ENCODE measurements at places on chromosomes 3 and 15. TPM values are rescaled to one million over a fixed set of nuclear protein-coding genes. Genes with fewer than 3 reads are reported as not detected.

The IP6K1 gene
- 51.2 TPM for total RNA-seq

The NLGN1 gene
- 1.4 TPM for total RNA-seq

The MAGEL2 gene
- total RNA-seq: 0.52 TPM

The ARGFX gene
- not detected for total RNA-seq

The RSRC1 gene
- 25.8 TPM for total RNA-seq

The LRRC34 gene
- total RNA-seq: 1.9 TPM

The FSIP1 gene
- 0.16 TPM for total RNA-seq

The LIPH gene
- under 0.01 TPM for total RNA-seq

The KAT2B gene
- 7.2 TPM for total RNA-seq

The GOLGA8O gene
- total RNA-seq: 0.24 TPM

The TRPM1 gene
- not detected for total RNA-seq

The ARNT2 gene
- 4.8 TPM for total RNA-seq

The ANKRD63 gene
- not detected for total RNA-seq

The GHSR gene
- not detected for total RNA-seq

The NRROS gene
- total RNA-seq: 0.52 TPM

The WDR93 gene
- under 0.01 TPM for total RNA-seq

The FAM240A gene
- not detected for total RNA-seq

The SLC24A5 gene
- total RNA-seq: not detected

The BTLA gene
- 0.26 TPM for total RNA-seq

The IL16 gene
- 2.7 TPM for total RNA-seq

The SERPINI2 gene
- not detected for total RNA-seq

The NDUFB5 gene
- 107 TPM for total RNA-seq

The TMCO5A gene
- not detected for total RNA-seq

The DUOX1 gene
- total RNA-seq: not detected

The CLDN18 gene
- total RNA-seq: not detected

The XCR1 gene
- not detected for total RNA-seq

The RCCD1 gene
- 20.8 TPM for total RNA-seq

The MOBP gene
- total RNA-seq: not detected

The TF gene
- total RNA-seq: 0.08 TPM

The GATA2 gene
- 1.7 TPM for total RNA-seq

The TM4SF1 gene
- 68.7 TPM for total RNA-seq

The RHO gene
- total RNA-seq: not detected

The VPS33B gene
- 16.6 TPM for total RNA-seq

The MAP6D1 gene
- total RNA-seq: 1.4 TPM

The PCBP4 gene
- total RNA-seq: 55.6 TPM

The LARP6 gene
- 69.3 TPM for total RNA-seq

The TM2D3 gene
- total RNA-seq: 29.1 TPM

The RRP9 gene
- 8.6 TPM for total RNA-seq

The LRRC49 gene
- 23.9 TPM for total RNA-seq

The PRSS50 gene
- not detected for total RNA-seq
